ENCODE measurements at places on chromosomes 13 and 19.

DNA sequence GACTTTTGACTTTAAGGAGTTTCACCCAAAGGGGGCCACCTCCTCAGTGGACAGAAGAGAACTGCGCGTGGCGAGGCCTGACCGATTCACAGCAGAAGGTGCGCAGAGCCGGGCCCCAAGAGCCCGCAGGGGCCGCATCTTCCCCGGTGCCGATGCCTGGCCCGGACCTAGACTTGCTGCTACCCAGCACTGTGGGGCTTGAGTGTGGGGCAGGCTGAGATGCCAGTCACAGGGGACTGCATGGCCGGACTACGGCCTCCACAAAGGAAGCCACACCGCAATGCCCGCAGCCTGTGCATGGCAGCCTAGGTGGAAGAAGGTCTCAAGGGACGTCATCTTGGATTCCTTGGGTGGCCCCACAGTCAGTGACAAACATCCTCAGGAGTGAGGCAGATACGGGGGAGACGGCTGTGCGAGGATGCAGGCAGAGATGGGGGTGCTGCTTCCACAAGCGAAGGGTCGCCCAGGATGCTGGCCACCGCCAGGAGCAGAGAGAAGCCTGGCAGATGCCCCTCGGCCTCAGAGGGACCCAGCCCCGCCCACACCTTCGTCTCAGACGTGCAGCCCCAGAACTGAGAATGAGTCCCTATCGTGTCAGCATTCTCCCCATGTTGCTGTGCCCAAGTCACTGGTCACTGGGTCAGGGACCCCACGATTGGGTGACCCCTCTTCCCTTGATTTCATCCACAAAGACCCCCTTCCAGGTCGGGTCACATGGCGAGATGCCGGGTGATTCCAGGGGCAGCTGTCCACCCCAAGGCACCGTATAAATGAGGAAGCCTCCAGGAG, 16.9 kb downstream of the MOB3A start:
- no peak for DNase-seq

DNA sequence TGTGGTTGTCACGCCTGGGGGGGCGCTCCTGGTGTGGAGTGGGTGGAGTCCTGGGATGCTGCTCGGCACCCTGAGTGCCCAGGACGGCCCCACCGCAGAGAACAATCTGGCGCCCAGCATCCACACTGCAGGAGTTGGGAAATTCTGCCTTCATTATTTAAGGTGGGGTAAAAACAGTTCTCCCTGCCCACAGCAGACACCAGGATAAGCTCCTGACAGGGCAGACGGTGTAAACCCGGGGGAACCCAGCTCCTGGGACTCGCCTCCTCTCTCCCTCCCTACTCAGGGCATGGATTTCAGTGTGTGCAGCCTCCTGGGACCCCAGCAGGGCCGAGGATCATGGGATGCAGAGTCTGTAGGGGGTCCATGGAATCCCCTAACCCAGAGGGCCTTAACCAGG, 7.7 kb upstream of the WDR18 start:
- DNase-seq: no peak

- DNase-seq: no peak
Observed at GRCh38 chr13:43166644-43167457, 143.5 kb downstream of the DNAJC15 start.

DNA sequence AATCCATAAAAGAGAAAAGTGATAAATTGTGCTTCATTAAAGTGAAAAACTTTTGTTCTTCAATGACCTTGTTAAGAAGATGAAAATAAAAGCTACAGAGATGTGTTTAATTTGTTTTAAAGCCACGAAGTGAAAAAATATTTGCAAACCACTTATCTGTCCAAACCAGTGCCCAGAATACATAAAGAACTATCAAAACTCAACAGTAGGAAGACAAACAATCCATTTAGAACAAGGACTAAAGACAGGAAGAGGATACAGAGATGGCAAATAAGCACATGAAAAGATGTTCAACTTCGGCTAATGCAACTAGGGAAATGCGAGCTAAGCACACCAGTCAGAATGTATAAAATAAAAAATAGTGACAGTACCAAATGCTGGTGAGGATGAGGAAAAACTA, 15.0 kb downstream of the GJB6 start:
- DNase-seq: no peak

DNA sequence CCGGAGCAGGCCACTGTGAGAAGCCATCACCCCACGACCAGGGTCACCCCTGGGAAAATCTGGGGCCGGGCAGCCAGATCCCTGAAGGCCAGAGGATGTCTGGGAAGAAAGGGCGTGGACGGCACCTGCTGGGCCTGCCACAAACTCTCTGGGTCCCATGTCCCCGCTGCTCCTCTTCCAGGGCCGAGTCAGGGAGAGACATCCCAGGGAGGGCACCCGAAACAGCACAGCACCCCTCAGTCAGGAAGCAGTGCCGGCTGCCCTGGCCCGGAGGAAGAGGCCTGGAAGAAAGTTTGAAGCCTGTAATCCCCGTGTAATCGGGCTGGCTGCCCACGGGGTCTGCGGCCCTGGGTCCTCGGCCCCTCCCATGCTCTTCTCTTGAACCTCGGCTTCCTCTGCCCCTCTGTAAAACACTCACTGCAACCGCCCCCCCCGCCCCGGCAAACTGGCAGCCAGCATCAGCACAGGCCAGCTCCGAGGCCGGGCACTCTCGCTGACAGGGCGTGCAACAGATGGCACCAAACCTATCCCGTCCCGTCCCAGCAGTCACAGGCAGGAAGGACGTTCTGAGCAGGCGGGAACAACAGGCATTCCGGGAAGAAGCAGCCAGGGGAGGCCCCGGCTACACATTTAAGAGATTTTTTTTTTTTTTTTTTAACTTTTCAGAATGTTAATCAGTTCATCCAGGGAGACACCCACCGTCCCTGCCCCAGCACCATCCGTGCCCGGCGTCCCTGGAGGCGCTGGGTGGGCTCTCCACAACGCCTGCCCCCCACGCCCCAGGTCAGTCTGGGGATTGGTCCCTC, 1.5 kb downstream of the SBNO2 start:
- no peak for DNase-seq

GRCh38 chr19:13613447-13613846, 107.2 kb upstream of the CACNA1A start:
- DNase-seq: no peak

DNA sequence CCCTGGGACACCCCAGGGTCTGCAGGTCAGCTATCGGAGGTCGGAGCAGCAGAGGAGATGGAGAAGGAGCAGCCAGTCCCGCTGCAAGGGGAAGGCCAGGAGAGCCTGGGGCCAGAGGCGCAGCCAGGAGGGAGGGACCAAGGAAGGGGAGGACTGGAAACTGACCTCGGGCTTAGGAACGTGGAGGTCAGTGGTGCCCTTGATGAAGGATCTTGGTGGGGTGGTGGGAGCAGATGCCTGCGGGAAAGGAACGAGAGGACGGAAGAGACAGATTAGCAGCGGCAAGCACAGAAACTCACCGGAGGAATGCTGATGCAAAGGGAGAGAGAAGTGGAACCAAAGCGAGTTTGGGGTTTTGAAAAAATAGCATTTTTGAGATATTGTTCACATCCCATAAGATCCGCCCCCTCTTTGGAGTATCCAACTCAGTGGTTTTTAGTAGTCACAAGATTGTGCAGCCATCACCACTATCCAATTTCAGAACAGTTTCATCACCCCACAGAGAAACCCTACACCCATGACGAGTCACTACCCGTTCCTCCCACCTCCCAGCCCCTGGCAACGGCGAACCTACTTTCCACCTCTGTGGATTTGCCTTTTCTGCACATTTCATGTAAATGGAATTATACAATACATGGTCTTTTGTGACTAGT, 22.1 kb downstream of the PLEKHF1 start:
- no peak for DNase-seq

- no peak for DNase-seq
Observed at GRCh38 chr13:90511903-90512302, 835.6 kb upstream of the MIR17HG start.

GRCh38 chr19:35988824-35989223, 6.2 kb upstream of the SDHAF1 start:
- no peak for DNase-seq

DNA sequence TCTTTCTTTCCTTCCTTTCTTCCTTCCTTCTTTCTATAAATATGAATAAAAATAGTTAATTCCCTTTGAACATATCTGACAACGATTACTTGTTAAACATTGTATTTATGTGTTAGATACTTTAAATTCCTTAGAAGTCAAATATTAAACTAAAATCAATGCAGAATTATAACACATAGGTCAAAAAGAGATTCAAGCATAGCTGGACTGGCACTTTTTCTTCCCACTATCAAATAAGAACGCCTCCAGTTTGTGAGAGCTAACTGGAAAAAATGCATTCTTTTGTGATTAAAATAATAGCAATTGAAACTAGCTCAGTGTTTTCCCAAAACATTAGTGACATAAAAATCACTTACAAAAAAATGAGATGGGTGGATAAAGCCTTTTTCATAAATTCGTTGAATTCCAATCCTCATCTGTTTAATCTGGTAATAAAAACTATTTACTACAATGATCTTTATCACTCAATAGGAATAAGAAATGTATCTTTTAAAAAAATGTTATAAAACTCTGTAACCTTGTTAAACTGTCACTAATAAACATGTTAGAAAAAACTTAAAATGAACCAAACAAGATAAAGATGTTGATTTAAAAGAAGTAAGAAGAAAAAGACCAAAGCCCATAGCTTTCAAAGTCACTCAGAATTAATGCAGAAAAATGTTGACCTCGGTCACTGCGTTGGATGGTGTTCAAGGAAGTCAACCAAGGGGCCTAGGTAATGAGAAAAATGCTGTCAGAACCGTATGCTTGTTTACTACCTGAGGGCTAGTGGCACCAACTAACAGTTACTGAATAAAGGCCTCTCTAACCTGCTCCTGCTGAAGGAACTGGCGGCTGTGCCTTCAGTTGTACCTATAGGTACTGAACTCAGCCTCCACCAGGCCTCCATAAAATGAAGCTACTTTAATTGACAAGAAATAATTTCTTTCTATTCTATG, 1039.5 kb upstream of the SLC10A2 start:
- no peak for DNase-seq

DNA sequence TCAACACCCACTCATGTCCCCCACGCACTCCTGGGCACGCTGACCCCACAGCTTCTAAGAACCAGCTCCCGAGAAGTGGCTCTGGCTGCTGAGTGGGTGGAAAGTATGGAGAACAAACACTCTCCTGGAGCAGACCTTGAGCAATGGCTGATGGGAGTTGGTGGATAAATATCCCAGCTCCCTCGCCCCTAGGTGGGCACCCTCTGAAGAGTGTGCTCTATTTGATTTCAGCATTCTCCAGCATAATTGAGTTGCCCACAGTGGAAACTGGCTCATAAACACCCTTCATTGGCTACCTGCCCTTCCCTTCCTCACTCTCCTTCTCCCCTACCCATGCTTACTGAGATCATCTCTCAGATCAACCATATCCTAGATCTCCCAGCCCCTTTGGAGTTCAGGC, 41.5 kb upstream of the ADGRE5 start:
- no peak for DNase-seq

- DNase-seq: no peak
Observed at GRCh38 chr13:99958406-99959126, 13.0 kb downstream of the ZIC5 start.

GRCh38 chr19:49488046-49488862, 846 bp downstream of the RPL13A start:
- no peak for DNase-seq

DNA sequence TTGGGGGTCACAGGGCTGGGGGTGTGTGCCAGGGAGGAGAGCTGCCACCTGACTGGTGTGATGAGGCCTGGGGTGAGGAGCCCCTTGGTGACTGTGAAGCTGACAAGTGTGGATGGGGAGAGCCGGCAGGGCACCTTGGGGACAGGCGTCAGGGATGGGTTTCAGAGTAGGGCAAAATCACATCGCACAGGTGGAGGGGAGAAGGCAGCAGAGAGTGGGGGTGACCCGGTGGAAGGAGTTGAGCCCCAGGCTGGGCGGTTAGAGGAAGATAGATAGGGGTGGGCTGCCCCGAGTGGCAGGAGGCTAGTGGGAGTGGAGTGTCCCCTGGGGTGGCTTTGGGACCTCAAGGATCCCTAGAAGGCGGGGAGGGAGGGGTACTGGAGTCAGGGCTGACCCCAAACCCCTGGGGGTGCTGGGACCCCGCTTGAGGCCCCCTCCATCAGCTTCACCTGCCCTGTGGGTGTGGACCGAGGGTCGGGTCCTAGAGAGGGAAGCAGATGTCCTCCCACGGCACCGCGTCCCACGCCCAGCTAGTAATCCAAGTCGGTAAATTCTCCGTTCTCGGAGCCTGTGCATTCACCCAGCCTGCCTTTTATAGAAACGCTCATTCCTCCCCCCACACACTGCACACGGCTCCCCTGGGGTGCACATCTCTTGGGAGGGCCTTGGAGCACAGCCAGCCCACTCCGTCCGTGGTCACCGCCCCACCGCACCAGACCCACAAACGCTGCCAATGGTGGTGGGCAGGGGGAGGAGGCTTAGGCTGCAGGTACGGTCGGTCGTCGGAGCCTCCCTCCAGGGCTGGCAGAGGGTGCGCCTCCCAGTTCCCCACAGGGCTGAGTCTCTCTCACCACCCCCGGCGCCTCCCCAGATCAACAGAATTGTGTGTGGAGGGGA, 2.4 kb downstream of the CTXN1 start:
- DNase-seq: no peak

GRCh38 chr19:8366121-8366581, 2.2 kb downstream of the ANGPTL4 start:
- DNase-seq: no peak

GRCh38 chr19:54674021-54674617, 11.3 kb downstream of the LILRB4 start:
- DNase-seq: no peak

DNA sequence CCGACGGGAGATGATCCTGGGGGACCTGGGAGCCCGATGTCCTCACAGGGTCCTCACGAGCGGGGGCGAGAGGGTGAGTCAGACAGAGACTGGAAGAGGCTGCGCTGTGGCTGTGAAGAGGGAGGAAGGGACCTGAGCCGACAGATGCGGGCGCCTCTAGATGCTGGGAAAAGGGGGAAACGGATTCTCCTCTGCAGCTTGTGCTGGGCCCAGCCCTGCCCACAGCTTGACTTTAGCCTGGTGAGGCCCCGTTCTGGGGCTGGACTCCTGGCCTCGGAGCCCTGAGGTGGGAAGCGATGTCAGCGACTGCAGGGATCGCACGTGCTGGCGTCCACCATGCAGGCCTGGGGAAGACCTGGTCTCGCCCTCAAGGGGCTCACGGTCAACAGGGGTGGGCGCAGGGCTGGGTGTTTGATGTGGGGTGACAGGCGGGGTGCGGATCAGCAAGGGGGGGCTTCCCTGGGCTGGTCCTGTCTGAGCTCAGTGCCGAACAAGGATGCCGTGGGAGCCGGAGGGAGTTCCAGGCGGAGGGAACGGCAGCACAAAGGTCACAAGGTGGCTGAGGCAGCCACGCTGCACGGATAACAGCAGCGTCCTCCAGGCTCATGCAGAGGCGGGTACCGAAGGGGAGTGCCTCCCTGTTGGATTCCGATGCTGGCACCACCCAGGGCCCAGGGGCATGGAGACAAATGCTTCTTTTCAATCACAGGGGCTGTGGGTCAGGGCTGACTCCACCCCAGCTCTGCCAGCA, 31.8 kb downstream of the PIP5K1C start:
- DNase-seq: no peak
